ENCODE measurements at places on chromosomes 12 and 14. TPM values are rescaled to one million over a fixed set of nuclear protein-coding genes. Genes with fewer than 3 reads are reported as not detected.

Gene CIDEB
- 54.0 TPM for total RNA-seq

Gene DLGAP5
- total RNA-seq, result 1.7 TPM

Gene PLEKHG7
- 7.1 TPM for total RNA-seq

Gene EML5
- 2.7 TPM for total RNA-seq

Gene BEGAIN
- total RNA-seq, result 10.0 TPM

Gene GAPDH
- 1,580 TPM for total RNA-seq

Gene LGR5
- not detected for total RNA-seq

Gene OTUB2
- 0.52 TPM for total RNA-seq

Gene ABCD2
- 3.3 TPM for total RNA-seq

Gene SLC6A12
- 2.8 TPM for total RNA-seq

Gene CACNA1C
- 27.6 TPM for total RNA-seq

Gene TAC3
- total RNA-seq, result not detected

DNA sequence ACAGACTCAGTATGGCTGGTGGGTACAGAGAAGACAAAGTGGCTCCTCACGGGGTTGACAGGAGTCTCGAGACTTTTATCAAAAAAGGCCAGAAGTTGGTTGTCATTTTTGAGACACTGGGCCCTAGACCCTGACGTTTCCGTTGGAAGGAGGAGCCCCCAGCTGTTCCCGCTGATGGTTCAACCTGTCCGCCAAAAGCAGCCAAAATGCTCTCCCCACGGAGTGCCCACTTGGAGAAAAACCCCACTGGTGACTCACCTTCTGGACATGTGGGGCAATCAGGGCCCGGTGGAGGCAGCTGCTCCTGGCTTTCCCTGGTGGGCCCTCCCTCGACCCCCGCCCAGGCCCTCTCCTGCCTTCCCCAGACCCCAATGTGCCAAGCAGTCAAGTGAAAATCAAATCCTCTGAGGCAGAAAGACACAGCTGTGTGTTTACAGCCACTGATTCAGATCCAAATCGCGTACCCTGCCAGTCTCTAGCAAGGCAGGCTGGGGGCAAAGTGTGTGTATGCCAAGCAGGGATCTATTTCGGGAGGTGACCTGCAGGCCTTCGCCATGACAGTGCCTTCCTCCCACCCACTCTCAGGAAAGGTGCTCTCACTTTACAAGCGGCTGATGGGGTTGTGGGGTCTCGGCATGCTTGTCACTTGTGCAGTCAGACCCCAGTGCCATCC is 347.4 kb downstream of the DPF3 start:
- H3K27ac ChIP-seq, result no peak overlapping the region
- no peaks in the 10 kb centered on the region for H3K36me3 ChIP-seq
- no peaks in the 10 kb centered on the region for H3K27me3 ChIP-seq

DNA sequence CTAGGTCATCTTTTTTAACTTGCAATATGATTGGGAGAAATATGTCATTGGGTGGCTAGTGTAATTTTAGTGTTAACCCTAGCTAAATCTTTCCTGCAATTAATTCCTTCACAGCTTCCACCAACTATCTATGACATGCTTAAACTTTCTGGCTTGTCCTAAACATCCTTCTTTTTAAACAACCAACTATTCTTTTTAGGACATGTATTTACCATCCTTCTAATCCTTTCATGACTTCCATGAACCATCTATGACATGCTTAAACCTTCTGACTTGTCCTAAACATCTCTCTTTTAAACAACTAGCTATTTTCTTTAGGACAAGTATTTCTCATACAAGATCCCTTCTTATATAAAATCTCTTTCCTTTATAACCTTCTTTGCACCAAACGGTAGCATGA is 179.6 kb upstream of the PDZRN4 start:
- H3K27me3 ChIP-seq, result no peaks in the 10 kb centered on the region
- no peaks in the 10 kb centered on the region for H3K4me1 ChIP-seq
- no peaks in the 10 kb centered on the region for H3K36me3 ChIP-seq
- no peak overlapping the region for H3K4me3 ChIP-seq
- no peak overlapping the region for H3K27ac ChIP-seq

DNA sequence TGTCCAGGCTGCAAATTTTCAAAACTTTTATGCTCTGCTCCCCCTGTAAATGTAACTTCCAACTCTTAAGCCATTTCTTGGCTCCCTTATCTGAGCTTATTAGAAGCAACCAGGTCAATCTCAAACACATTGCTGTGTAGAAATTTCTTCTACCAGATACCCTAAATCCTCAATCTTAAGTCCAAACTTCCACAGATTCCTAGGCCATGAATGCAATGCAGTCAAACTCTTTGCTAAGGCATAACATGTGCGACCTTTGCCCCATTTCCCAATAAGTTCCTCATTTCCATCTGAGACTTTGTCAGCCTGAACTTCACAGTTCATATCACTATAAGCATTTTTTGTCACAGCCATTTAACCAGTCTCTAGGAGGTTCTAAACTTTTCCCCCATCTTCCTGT is 64.5 kb downstream of the TMTC3 start:
- no peaks in the 10 kb centered on the region for H3K36me3 ChIP-seq
- H3K27me3 ChIP-seq, result no peaks in the 10 kb centered on the region
- H3K4me3 ChIP-seq, result no peak overlapping the region
- no peak overlapping the region for H3K27ac ChIP-seq

DNA sequence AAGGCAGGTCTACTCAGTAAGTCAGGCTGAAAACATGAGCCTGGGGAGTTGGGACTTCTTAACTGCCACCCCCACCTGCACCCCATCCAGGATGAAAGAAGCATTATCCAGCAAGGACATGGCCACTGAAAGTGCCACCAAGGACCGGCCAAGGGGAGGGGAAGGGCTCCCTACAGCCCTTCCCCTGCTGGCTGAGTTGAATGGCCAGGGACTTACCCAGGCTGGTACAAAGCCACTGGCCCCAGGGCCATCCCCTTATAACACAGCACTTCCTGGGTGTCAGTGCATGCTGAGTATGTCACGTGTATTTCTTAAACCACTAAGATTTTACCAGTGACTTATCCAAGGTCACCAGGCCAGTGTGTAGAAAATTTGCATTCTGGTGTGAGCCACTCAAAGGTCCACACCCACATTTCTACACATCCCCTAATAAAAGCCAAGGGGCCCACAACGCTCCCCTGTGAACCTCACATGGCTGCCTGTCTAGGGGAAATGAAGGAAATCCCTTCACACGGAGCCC is 29.3 kb upstream of the ZFP36L1 start:
- H3K4me1 ChIP-seq, result peaks cover 49% of the 10 kb centered on the region
- H3K36me3 ChIP-seq, result no peaks in the 10 kb centered on the region
- H3K4me3 ChIP-seq, result no peak overlapping the region
- H3K27ac ChIP-seq, result no peak overlapping the region

DNA sequence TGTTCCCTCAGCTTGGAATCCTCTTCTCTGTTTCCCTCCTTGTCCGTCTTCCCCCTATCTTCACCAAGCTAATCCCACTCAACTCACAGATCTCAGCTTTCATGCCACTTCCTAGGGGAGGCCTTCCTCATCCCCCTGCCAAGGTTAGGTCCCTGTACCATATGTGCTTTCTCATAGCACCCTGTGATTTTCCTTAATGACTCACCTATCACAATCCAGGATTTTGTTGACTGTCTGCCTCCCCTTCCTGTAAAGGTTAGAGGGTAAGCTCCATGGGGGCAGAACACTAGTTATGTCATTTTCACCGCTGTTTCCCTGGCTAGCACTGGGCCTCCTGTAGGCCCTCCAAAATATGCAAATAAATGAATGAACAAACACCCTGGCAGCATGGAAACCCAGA is 57.6 kb downstream of the CRADD start:
- no peak overlapping the region for H3K27ac ChIP-seq
- DNase-seq, result no peak
- peaks cover 10% of the 10 kb centered on the region for H3K4me1 ChIP-seq
- no peaks in the 10 kb centered on the region for H3K36me3 ChIP-seq
- H3K27me3 ChIP-seq, result no peaks in the 10 kb centered on the region
- H3K4me3 ChIP-seq, result no peak overlapping the region

- H3K4me3 ChIP-seq, result no peak overlapping the region
- H3K27ac ChIP-seq, result no peak overlapping the region
- no peaks in the 10 kb centered on the region for H3K36me3 ChIP-seq
- H3K27me3 ChIP-seq, result no peaks in the 10 kb centered on the region
- no peak for DNase-seq
- H3K4me1 ChIP-seq, result no peaks in the 10 kb centered on the region
Observed at GRCh38 chr12:100656856-100657255, 83.4 kb downstream of the GAS2L3 start.

- no peaks in the 10 kb centered on the region for H3K27me3 ChIP-seq
- H3K4me1 ChIP-seq, result no peaks in the 10 kb centered on the region
- H3K36me3 ChIP-seq, result no peaks in the 10 kb centered on the region
- no peak overlapping the region for H3K27ac ChIP-seq
Observed at GRCh38 chr12:32917094-32917611, 20.6 kb upstream of the PKP2 start.

- peaks cover 5% of the 10 kb centered on the region for H3K36me3 ChIP-seq
- peak overlapping the region; percentile 44 for H3K4me3 ChIP-seq
- no peaks in the 10 kb centered on the region for H3K27me3 ChIP-seq
Observed at GRCh38 chr12:6643569-6644256, 3.5 kb downstream of the ACRBP start.

- H3K4me1 ChIP-seq, result no peaks in the 10 kb centered on the region
- no peaks in the 10 kb centered on the region for H3K36me3 ChIP-seq
- no peak for DNase-seq
- H3K27ac ChIP-seq, result no peak overlapping the region
- H3K27me3 ChIP-seq, result no peaks in the 10 kb centered on the region
Observed at GRCh38 chr14:102295270-102295669, 9.7 kb downstream of the MOK start.

GRCh38 chr12:18752947-18753346 is 15.0 kb downstream of the CAPZA3 start:
- H3K27ac ChIP-seq, result no peak overlapping the region
- DNase-seq, result no peak
- no peak overlapping the region for H3K4me3 ChIP-seq
- no peaks in the 10 kb centered on the region for H3K27me3 ChIP-seq

- peaks cover 56% of the 10 kb centered on the region for H3K4me1 ChIP-seq
- H3K36me3 ChIP-seq, result no peaks in the 10 kb centered on the region
- peak overlapping the region; percentile 80 for H3K4me3 ChIP-seq
- peak overlapping the region; percentile 69 for H3K27ac ChIP-seq
- no peaks in the 10 kb centered on the region for H3K27me3 ChIP-seq
Observed at GRCh38 chr14:20609215-20610001, 18.2 kb upstream of the RNASE12 start.

- H3K4me3 ChIP-seq, result no peak overlapping the region
- H3K36me3 ChIP-seq, result no peaks in the 10 kb centered on the region
- DNase-seq, result no peak
Observed at GRCh38 chr12:39292125-39292630, 150.7 kb downstream of the KIF21A start.

- H3K4me3 ChIP-seq, result no peak overlapping the region
- no peak for DNase-seq
- H3K36me3 ChIP-seq, result no peaks in the 10 kb centered on the region
- no peaks in the 10 kb centered on the region for H3K4me1 ChIP-seq
- no peak overlapping the region for H3K27ac ChIP-seq
- no peaks in the 10 kb centered on the region for H3K27me3 ChIP-seq
Observed at GRCh38 chr12:110750784-110751461, 8.2 kb upstream of the PPP1CC start.

- H3K36me3 ChIP-seq, result no peaks in the 10 kb centered on the region
- H3K27ac ChIP-seq, result no peak overlapping the region
- DNase-seq, result no peak
- no peaks in the 10 kb centered on the region for H3K4me1 ChIP-seq
- H3K27me3 ChIP-seq, result no peaks in the 10 kb centered on the region
Observed at GRCh38 chr12:59668674-59669073, 72.8 kb downstream of the SLC16A7 start.

GRCh38 chr14:98227727-98228111 is 1044.3 kb downstream of the BCL11B start:
- no peaks in the 10 kb centered on the region for H3K4me1 ChIP-seq
- DNase-seq, result no peak
- H3K27me3 ChIP-seq, result no peaks in the 10 kb centered on the region

GRCh38 chr14:24721775-24722174 is 87.8 kb upstream of the GZMB start:
- no peaks in the 10 kb centered on the region for H3K27me3 ChIP-seq
- H3K36me3 ChIP-seq, result no peaks in the 10 kb centered on the region
- no peak overlapping the region for H3K27ac ChIP-seq
- DNase-seq, result no peak
- no peaks in the 10 kb centered on the region for H3K4me1 ChIP-seq
- no peak overlapping the region for H3K4me3 ChIP-seq

DNA sequence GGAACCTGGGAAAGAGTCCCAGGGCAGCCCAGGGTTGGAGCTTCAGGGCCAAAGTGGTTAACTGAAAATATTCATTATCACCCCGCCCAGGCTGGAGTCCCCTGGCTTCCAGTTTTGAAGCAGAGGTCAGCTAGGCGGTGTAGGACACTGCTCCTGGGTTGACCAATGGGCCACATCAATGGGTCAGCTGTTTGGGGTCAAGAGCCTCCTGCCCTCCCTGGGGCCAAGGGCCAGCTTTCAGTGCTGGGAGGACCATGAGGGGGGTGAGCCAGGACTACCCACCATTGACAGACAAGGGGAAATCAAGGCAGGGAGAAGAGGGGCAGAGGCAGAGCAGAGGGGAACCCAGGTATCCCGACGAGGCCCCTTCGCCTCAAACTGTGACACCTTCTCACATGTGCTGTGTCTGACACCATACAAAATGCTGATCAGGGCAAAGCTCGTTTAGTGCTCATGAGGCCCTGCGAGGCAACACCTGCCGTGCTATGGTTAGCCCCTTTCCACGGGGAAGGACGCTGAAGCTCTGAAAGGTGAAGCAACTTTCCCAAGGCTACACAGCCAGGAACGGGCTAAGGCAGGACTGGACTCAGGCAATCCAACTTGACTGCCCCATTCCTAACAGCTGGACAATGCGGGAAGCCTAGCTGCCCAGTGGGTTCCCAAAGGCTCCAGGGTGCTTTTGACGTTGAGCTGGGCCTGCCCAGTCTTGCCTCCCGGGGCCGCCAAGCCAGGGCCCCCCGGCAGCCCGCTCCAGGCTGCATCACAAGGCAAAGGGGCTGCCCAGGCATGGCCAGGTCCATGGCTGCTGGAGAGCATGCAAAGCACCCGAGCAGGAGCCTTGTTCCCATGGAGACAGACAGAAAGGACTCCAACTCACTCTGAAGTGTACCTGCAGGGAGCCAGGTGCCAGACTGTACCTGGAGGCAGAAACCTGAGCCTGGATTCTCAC is 2.0 kb downstream of the SYNE3 start:
- peak overlapping the region; percentile 89 for H3K4me3 ChIP-seq
- peak overlapping the region; percentile 95 for H3K27ac ChIP-seq
- no peaks in the 10 kb centered on the region for H3K36me3 ChIP-seq
- no peaks in the 10 kb centered on the region for H3K27me3 ChIP-seq
- peaks cover 89% of the 10 kb centered on the region for H3K4me1 ChIP-seq

GRCh38 chr14:66601932-66602578 is 94.1 kb downstream of the GPHN start:
- no peaks in the 10 kb centered on the region for H3K27me3 ChIP-seq
- H3K36me3 ChIP-seq, result no peaks in the 10 kb centered on the region
- H3K27ac ChIP-seq, result no peak overlapping the region

GRCh38 chr14:38253676-38254075 is 2.2 kb downstream of the CLEC14A start:
- H3K27me3 ChIP-seq, result peaks cover 7% of the 10 kb centered on the region
- DNase-seq, result no peak
- peak overlapping the region; percentile 88 for H3K27ac ChIP-seq
- H3K4me1 ChIP-seq, result peaks cover 10% of the 10 kb centered on the region
- peak overlapping the region; percentile 41 for H3K4me3 ChIP-seq

- no peak for DNase-seq
- H3K27ac ChIP-seq, result no peak overlapping the region
- H3K27me3 ChIP-seq, result no peaks in the 10 kb centered on the region
- H3K4me3 ChIP-seq, result no peak overlapping the region
Observed at GRCh38 chr14:66163023-66163422, 323.1 kb upstream of the CCDC196 start.

Measured in spleen (tissue), 13 donors.